Neuronal stem cell (in vitro differentiated cells): ENCODE measurements at places on chromosomes 6 and 20.

GRCh38 chr6:170062915-170063241 is 228.0 kb downstream of the DLL1 start:
- DNase-seq, result no peak

DNA sequence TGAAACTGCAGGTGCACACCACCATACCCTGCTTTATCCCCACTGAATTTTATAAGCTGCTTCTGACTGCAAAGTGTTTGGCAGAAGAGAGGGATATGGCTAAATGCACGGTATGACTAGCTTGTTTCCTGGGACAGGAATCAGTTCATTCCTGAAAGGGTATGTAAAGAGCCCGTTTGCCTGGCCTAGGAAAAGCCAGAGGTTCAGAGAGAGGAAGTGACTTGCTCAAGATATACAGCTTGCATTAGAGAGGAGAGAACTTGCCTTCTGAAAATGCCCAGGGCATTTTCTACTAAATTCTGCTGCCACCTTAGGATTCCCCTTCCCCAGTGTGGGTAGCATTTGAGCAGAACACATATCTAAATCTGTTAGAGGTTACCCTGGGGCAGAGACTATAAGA is 683 bp upstream of the GCNT2 start:
- DNase-seq, result no peak

GRCh38 chr6:113594726-113595125 is 262.4 kb upstream of the MARCKS start:
- no peak for DNase-seq

GRCh38 chr6:46012834-46013233 is 2.8 kb downstream of the CLIC5 start:
- no peak for DNase-seq

DNA sequence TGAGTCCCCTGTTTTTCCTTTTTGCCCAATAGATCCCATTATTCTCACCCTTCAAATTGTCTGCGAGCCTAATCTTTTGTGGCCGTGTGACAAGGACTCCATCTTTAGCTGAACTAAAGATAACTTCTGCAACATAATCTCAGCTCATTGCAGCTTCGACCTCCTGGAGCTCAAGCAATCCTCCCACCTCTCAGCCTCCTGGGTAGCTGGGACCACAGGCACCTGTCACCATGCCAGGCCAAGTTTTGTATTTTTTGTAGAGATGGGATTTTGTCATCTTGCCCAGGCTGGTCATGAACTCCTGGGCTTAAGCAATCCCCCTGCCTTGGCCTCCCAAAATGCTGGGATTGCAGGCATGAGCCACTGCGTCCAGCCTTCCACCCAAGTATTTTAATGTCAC is 161.0 kb downstream of the GJA1 start:
- no peak for DNase-seq

DNA sequence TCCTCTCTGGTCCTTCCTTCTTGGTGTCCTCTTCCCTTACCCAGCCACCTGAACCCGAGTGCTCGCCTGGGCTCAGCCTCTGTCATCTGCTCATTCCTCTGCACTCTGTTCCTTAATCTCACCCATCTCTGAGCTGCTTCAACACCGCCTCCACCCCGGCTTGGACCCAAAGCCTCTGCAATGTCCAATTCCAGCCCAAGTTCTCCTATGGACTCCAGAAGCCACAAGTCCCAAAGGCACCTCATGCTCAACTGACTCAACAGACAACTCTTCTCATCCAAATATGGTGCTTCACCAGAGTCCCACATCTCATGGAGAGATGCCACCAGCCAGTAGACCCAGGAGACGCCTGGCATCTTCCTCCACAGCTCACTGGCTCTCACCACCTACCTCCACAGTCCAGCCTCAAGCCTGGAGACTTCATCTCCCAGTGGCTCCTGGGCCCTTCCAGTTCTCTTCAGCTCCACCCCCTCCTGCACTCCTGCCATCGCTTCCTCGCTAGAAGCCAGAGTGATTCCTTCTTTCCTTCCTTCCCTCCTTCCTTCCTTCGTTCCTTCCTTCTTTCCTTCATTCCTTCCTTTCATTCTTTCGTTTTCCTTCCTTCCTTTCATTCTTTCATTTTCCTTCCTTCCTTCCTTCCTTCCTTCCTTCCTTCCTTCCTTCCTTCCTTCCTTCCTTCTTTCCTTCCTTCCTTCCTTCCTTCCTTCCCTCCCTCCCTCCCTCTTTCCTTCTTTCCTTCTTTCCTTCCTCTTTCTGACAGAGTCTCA is 40.9 kb upstream of the NNAT start:
- no peak for DNase-seq

DNA sequence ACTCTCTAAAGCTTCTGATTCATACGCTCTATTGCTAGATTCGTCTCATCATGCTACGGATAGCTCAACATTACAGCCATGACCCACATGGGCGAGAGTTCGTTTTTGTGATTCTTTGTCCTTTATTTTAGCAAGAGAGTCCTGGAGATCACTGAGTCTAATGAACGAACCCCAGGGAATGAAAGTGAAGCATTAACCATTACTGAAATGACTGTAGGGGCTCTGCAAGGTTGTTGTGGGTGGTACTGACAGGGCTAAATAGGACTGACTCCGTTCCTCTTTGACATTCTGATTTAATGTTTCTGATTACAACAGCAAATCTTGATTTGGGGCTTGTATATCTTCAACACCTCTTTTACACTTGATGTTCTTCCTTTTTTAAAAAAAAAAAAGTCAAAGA is 13.7 kb upstream of the RTF2 start:
- no peak for DNase-seq

DNA sequence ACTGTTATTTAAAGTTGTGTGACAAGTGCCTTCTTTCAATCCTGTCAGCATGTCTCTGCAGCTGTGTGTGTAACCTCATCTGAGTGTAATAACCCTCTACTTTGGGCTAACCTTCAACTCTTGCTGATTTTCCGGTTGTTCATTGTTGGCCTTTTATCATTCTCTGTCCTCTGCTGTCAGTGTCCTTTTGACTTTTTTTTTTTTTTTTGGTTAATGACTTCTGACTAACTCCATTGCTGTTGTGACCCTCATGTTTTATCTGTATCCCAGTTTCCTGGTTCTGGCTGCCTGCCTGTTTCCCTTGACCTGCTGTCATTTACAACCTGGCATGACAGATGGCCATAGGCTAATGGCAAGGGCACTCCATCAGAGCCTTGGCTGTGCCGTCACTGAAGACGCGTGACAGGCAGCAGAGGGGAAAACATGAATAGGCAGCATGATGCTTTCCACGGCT is 145.7 kb upstream of the MAN1A1 start:
- no peak for DNase-seq

GRCh38 chr6:149065658-149066556 is 251.6 kb upstream of the TAB2 start:
- no peak for DNase-seq

DNA sequence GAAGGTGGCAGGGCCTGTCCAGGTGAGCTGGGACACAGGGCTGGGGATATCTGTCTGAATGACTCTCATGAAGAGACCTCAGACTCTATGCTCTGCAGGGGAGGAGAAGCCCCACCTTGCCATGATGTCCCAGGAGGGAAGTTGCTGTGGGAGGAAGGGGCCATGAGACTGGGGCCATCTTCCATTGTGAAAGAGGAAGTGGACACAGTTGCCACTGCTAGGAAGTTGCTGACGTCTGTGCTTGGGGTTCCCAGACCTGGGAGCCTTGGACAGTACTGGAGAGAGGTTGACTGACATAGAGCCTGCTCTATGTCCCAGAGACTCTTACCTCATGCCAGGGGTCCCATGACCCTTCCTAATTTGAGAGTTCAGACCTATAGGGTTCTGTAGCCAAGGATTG is 24.5 kb downstream of the SIRPB1 start:
- no peak for DNase-seq

- no peak for DNase-seq
Observed at GRCh38 chr6:88748141-88748540, 215.3 kb downstream of the RNGTT start.

- DNase-seq, result no peak
Observed at GRCh38 chr20:24934101-24934661, 14.9 kb upstream of the CST7 start.

- peak; percentile 60 for DNase-seq
Observed at GRCh38 chr6:100460650-100461204, 4.0 kb downstream of the SIM1 start.

DNA sequence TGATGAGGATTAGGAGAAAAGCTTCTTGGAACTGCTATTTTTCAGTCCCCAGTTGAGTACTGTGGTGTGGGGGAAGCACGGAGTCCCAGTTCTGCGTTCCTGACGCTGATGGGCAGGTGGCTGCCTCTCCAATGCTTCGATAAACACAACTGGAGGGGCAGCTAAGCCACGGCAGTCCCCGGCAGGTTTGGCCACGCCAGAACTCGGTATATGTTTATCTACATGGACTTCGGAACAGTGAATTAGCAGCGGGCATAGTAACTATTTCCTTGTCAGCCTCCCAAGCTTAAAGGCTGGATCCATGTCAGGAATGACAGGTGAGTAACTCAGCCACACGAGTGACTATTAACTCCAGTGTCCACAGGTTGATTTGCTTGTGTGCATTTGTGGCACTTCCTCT is 354.4 kb downstream of the ZFAND3 start:
- no peak for DNase-seq

- DNase-seq, result no peak
Observed at GRCh38 chr6:148379481-148379880, 36.8 kb downstream of the SASH1 start.

DNA sequence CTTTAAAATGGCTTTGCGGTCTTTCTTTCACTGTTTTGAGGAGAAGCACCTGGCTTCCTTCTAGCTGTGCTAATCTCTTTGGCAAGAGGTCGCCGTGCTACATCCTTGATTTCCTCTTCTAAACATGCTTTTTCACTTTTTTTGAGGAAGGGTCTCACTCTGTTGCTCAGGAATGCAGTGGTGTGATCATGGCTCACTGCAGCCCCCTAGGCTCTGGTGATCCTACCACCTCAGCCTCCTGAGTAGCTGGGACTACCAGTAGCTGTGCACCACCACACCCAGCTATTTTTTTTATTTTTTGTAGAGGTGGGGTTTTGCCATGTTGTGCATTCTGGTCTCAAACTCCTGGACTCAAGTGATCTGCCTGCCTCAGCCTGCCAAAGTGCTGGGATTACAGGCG is 40.5 kb downstream of the RSPH3 start:
- DNase-seq, result no peak

DNA sequence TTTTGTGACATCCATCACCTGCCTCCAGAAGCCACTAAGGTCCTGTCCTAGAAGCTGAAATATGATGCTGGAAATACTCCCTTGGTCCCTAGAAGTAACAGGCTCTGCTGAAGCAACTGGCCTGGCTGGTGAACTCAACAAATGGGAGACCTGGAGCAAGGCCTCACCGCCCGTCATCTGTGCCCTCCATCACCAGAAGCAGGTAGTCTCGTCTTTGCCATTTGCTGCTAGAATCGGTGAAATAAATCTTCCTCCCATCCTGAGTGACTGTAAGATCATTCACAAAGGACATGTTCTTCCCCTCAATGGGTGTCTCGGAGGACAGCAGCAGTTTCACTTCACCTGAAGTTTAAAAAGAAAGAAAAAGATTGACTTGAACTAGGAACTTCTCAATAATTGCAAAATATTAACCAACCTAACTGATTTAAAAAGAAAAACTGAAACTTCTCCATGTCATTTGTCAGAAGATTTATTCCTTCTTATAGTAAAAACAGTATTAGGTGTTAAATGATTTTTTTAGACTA is 21.0 kb downstream of the CST7 start:
- DNase-seq, result no peak

GRCh38 chr20:8156235-8157079 is 24.4 kb downstream of the PLCB1 start:
- DNase-seq, result no peak

GRCh38 chr6:98835149-98836024 is 1.0 kb downstream of the POU3F2 start:
- peak; percentile 54 for DNase-seq

- no peak for DNase-seq
Observed at GRCh38 chr6:107602321-107603005, 112.5 kb downstream of the SOBP start.
